Retinal pigment epithelial cell (primary cell): ENCODE measurements at places on chromosomes 13 and 19.

DNA sequence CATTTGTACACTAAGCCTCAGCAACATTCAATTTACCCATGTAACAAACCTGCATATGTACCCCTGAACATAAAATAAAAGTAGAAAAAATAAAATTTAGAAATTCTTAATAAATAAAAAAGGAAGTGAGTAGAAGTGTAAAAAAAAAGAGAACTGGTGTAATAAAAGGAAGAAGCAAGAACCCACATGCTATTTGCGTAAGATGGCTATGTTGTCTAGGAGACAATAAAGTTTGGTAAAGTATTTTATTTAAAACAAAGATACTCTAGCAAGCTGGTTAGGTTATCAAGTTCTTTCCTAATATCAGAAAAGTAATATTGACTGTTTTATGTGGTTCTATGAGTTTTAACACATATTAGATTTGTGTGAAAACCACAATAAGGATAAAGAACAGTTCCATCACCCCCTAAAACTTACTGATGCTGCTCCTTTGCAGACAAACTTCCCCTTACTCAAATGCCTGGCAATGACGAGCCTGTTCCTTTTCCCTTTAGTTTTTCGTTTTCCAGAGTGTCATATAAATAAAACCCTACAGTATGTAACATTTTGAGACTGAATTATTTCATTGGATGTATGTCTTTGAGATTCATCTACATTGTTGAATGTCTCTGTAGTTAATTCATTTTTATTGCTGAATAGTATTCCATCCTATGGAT lies 98.9 kb downstream of the TNFSF13B start:
- no peak for DNase-seq

GRCh38 chr13:113948034-113948742 lies 25.7 kb downstream of the C13orf46 start:
- DNase-seq: no peak

DNA sequence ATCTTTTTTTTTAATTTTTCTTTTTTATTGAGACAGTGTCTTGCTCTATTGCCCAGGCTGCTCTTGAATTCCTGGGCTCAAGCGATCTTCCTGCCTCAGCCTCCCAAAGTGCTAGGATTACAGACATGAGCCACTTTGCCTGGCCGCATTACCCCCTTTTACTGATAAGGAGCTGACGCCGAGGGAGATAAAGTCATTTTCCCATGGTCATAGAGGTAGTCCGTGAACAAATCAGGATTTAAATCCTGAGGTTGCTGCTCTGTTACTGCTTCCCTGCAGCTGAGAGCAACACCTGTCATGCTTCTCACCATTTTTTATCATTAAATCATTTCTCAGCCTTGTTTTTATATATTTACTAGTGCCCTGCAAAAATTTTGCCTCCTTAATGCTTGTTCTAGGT lies 7.4 kb downstream of the CYSLTR2 start:
- no peak for DNase-seq

DNA sequence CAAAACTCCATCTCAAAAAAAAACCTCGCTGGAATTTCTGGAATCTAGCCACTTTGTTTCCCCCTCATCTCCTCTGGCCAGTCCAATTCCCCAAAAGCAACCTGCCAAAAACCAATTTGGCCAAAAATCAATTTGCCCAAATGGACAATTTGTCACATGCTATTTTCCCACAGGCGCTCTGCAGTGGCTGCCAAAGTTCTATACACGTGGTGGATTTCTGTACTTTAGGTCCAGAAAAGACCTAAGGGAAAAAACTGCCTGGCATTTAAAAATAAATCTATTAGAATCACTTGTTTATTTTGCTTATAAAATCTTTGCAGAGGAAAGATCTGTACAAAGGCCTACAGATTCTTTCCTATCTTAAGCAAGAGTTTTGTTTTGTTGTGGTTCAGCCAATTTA lies 79.4 kb downstream of the MAP4K1 start:
- DNase-seq: no peak

GRCh38 chr13:44334751-44335150 lies 38.9 kb upstream of the SERP2 start:
- no peak for DNase-seq

GRCh38 chr13:106702505-106702904 lies 134.6 kb upstream of the ARGLU1 start:
- DNase-seq: no peak

DNA sequence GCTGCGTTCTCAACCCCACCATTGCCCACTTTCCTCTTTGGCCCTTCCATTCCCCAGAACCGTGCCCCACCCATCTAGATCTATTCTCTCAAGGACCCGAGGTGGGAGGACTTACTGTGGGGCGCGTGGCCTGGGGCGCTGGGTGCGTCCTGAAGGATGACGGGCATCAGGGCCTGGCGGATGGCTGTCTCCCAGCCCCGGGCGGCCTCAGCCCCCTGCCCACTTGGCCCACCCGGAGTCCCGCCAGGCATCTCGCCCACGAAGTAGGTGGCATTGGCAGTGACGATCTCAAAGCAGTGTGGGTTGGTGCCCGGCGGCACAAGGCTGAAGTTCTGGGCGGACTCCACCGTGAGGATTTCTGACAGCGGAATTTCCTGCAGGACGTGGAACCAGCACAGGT lies 23.2 kb downstream of the PRKD2 start:
- no peak for DNase-seq

DNA sequence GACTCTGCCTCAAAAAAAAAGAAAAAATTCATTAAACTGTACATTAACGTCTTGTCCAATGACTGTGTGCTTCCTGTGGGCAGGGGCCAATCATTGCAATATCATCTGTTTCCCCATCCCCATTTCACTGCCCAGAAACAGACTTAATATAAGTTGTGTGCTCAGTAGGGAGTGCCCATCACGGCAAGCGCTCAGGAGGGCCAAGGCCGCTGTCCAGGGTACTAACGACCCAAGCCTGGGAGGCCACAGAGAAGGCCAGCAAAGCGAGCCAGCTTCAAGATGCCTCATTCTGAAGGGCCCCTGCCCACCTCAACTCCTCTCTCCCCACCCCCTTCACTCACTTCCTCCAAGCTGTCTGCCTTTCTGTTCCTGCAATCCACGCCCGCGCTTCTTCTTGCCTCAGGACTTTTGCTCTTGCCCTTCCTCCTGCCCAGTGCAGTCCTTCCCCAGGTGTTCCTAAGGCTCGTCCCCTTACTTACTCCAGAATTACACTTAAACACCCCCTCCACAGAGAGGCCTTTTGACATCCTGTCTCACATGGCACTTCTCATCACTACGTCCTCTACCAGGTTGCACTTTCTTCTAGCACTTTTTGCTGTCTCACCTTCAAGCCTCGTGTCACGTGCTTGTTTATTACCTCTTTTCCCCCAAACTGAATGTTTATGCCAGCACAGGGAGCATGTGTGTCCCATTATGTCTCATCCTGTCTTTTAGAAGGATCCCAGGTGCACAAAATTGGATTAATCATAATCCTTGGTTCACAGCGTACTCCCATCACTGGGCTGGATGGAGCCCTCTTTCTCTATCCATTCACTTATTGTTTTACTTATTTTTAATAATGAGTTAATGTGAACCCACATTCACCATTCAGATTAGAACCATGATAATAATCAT lies 11.3 kb upstream of the POU2F2 start:
- no peak for DNase-seq

DNA sequence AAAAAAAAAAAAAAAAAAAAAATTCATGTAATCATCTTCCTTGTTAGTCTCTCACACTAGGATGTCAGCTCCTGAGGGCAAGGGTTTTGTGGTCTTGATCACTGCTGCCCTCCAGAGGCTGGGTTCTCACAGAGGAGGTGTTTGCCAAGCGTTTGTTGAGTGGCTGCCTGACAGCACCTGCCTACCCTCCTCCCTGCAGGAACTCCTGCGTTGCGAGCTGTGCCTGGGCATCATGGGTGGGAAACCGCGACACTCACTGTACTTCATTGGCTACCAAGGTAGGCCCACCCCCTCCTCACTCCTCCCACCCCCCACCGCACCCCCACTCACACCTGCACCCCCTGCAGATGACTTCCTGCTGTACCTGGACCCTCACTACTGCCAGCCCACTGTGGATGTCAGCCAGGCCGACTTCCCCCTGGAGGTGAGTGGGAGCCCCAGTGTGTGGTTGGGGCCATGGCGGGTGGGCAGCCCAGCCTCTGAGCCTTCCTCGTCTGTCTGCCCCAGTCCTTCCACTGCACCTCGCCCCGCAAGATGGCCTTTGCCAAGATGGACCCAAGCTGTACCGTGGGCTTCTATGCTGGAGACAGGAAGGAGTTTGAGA lies 8.1 kb downstream of the ATG4D start:
- no peak for DNase-seq

GRCh38 chr13:55230570-55230908 lies 1910.2 kb upstream of the PRR20A start:
- no peak for DNase-seq

DNA sequence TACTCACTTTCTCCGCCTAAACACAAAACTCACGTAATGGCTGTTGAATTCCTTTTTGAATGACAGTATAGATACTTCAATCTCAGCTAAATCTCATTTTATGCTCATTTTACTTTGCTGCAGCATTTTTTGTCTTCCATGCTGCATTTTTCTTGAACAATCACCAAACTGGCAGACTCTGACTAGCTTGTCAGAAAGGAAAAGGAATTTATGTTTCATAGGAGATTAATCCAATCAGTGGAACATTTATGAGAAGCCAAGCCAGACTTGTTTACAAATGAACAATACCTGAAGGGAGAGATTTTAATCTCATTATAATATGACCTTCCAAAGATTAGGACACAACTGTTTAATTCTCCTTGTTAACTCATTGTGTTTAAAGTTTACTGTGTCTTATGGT lies 1044.3 kb downstream of the DIAPH3 start:
- peak; percentile 73 for DNase-seq

DNA sequence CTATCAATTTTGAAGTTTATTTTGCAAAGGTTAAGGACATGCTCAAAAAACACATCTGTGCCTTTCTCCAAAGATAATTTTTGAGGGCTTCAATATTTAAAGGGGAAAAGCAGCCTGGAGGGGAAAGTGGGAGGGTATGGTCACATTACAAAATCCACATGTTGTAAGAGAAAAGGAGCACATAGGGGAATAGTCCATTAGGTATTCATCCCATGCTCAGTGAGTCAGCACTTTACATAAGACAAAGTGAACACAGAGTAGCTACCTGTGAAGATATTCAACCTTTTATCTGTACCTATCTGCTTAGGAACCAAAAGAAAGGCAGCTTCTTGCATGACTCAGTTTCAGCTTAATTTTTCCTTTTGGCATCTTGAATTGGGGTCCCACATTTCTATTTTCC lies 932.0 kb downstream of the SLITRK6 start:
- DNase-seq: no peak

- DNase-seq: no peak
These were observed 8.0 kb downstream of the LSM14A start for GRCh38 chr19:34180273-34180672.

- no peak for DNase-seq
These were observed 71.5 kb upstream of the ARHGEF7 start for GRCh38 chr13:111043575-111043982.

- no peak for DNase-seq
These were observed 66.4 kb downstream of the ZAR1L start for GRCh38 chr13:32248801-32249200.

GRCh38 chr13:112069845-112070251 lies 2.9 kb downstream of the SOX1 start:
- DNase-seq: no peak

DNA sequence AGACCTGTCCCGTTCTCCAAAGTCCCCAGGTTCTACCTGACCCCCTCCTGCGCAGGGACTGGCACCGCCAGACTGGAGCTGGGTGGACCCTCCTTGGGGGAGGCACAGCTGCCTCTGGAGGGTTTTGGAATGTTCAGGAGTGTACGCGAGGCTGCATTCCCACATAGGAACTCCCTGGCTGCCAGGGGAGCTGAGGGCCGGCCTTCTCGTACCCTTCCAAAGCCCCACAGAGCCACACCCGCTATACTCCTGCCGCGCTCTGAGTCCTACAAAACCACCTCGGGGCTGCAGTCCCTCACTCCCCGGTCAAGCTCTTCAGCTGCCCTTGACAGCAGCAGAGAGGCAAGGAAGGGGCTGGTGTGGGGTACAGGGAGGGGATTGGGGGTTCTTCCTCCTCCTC lies 484 bp upstream of the MUC16 start:
- no peak for DNase-seq

DNA sequence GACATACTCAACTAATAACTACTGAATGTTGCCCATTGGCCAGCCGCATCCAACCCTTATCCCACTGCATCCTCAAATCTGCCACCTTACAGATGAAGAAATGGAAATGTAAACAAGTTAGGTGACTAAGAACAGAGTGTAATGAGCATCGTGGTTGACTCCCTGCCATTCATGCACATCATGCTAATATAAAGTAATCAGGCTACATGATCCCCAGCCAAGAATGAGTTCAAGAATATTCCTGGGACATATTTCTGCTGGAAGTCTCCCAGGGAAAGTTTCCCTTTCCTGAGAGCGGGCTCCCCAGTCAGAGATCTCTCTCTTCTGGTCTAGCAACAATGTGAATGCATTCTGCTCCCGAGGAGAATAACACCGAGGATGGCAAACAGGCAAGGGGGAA lies 55.9 kb upstream of the SERP2 start:
- DNase-seq: no peak

- DNase-seq: no peak
These were observed 55.8 kb downstream of the VAV1 start for GRCh38 chr19:6828306-6828697.
